T-helper 1 cell (primary cell): ENCODE measurements at places on chromosomes 7 and 10.

- no peak for DNase-seq
Measured at GRCh38 chr7:93359520-93360198, 127.5 kb downstream of the VPS50 start.

DNA sequence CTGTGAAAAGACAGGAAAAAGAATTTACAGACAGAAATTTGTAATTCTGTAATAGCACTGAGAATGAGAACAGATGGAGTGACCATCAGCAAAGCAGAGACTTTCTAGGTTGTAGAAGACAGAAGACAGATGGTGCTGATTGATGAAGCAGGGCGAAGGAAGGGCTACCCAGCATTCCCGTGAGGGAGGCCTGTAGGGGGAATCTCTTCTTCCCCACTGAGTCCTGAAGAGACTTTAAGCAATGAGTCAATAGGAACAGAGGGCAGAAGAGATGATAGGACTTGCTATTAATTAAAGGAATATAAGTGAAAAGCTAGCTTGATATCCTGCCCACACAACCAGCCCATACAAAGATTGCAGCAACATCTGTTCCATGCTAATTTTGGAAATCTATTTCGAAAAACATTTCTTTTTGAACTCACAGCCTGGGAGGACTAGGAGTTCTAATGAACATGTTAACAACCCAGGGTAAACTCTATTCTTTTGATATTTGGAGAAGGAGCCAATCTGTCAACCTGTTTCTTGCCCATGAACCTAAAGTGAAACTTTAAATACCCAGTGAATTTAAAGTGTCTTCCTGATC lies 44.1 kb downstream of the RALA start:
- DNase-seq = no peak

DNA sequence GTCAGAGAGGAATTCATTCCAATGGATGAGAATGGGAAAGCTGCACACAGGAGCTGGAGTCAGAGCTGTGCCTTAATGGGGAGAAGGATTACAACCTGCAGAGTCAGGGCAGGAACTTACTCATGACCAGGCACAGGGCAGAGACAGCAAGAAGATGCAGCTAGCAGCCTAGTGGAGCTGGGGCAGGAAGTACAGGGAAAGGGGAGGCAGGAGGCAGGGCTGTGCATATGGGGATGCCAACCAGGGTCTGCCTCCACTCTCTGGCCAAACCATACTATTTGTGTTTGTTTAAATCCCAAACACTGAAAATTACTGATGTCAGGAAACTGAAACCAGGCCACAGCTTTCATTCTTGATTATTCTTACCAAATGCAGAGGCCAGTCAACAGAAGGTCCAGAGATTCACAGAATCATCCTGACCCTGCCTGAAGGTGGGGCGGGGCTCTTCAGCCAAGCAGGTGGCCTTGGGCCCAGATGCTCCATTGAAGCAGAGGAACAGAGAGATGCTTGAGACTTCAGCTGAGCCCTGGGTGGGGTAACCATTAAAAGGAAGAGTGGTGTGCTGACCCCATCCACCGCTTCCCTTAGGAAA lies 461.9 kb downstream of the KCNMA1 start:
- no peak for DNase-seq

DNA sequence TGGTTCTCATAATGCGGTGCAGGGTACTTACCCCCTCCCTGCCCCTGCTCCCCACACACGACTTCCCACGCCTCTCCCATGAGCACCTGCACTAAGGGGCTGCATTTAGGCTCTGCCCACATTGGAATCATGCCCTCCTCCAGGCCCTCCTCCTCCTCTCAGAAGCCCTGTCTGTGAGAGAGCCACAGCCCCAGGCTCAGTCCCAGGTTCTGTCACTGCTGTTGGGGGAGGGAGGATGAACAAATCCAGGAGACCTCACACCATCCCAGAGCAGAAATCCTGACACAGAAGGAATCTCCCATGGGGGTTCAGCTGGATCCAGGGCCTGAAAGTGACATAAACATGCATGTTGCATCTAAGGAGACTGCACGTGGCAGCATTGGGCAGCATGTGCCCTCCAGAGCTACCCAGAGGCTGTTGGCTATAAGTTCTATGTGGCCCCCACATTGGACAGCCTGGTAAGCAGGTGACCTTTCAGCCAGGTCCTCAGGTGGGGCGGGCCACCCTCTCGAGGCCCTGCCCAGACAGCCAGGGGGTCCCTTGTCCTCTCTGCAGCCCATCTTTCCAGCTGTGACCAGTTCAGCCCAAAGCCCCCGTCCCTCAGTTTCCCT lies 1.6 kb upstream of the PILRA start:
- DNase-seq = no peak

DNA sequence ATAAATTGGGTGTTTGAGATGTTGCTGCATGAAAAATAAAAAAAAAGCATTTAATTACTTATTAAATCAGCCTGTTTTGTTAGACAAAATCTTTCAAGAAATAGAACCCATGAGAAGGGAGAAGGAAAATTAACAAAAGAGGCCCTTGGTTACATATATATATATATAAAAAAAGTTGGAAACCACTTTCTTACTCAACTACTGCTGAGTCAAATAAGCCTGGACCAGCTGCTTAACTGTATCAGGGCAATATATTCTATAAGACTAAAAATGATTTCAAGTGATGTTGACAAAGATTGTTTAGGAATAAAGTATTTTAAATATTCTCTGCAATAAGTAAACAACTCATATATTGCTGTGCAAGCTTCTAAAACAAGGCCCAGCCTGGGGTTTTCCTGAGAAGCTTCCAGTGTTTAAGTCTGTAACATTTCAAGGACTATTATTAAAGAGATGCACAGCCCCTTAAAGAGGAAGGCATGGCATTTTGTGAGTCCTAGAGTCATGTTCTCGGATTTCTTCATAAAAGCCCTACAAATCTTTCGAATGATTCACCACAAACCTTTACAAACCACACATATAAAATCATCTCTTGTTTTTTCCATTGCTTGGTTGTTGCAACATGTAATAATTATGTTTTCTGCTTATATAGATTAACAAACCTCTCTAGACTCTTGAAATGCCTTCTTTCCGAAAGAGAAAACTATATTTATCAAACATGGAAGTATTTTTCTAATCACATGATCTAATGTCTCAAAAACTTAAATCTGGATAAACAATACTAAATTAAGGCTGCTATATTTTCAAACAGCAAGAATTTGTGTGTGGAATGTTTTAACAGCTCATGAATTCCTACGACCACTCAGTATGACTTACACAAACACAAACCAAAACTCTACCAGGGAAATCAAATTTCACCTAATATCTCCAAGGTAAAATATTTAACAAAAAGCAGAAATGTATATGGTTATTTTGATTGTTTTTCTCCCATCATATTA lies 14.3 kb downstream of the JAZF1 start:
- DNase-seq = no peak

GRCh38 chr7:44377681-44378421 lies 52.5 kb upstream of the CAMK2B start:
- no peak for DNase-seq

- no peak for DNase-seq
Measured at GRCh38 chr10:59585046-59585700, 124.5 kb downstream of the SLC16A9 start.

GRCh38 chr7:123637203-123637602 lies 18.5 kb upstream of the LMOD2 start:
- DNase-seq = no peak

DNA sequence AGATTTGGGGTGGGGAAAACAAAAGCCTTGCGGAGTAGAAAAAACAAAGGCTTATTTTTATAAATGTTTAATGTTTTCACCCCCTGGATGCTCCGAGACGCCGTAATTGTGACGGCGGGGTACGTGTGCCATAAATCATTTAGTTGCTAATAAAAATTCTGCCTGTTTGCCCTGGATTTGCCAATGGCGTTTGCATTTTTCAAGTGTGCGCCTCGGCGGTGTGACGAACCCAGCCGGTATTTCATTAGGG lies 2.5 kb upstream of the TNRC18 start:
- DNase-seq = no peak

DNA sequence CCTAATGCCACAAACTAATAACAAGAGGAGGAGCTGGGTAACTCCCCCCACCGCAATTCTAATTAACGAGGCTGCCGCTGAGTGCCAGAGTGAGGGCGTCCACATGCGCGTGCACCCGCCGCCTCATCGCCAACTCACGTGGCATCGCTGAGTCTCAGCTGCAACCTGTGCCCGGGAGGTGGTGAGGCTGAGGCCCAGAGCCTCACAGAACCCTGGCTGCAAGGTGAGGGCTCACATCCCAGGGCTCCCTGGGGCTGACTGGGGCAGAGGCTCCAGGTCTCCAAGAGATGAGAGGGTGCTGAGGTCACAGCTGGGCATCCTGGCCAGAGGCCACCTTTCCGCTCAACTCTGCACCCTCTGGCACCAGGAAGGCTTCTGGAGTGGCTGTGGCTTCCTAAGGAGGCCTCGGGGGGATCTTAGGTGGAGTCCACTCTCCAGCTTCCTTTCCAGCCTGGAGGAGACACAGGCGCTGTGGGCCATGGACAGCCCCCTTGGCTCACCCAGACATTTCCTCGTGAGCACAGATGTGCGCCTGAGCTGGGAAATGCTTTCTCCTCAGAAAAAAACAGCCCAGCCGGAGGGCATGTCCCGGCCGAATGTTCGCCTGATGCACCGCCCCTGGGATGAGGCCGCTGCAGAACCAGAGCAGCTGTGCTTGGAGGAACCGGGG lies 242.6 kb downstream of the MAD1L1 start:
- DNase-seq = no peak

- no peak for DNase-seq
Measured at GRCh38 chr7:25989140-25989705, 162.8 kb upstream of the NFE2L3 start.

GRCh38 chr7:78111386-78111785 lies 312.8 kb downstream of the PHTF2 start:
- no peak for DNase-seq

DNA sequence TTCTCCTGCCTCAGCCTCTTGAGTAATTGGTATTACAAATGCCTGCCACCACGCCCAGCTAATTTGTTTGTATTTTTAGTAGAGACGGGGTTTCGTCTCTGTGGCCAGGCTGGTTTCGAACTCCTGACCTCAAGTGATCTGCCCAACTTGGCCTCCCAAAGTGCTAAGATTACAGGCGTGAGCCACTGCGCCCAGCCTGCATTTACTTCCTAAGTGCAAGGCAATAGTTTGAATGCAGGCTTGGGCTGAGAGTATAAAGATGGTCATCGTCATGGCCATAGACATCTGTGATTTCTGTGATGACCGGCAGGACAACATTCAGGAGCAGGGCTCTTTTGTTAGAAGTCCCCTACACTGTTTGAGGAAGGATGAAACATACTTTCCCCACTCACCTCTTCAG lies 393.9 kb upstream of the SHH start:
- no peak for DNase-seq

DNA sequence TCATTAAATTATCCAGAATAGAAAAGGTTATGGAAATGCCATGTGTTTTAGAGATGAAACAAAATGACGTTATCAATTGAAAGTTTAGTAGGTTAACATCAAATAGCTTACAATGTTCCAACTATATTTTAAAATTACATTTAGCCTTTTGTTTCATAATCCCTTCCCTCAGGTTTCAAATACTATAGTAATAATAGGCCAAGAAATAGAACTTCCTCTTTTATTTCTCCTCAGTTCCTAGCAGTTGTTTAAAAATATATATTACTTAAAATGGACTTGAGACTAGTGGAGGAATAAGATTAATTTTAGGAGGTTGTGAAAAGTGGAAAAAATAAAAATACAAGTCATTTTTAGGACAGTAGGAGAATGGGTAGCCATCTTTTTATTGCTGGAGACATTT lies 16.4 kb upstream of the PDSS1 start:
- no peak for DNase-seq

DNA sequence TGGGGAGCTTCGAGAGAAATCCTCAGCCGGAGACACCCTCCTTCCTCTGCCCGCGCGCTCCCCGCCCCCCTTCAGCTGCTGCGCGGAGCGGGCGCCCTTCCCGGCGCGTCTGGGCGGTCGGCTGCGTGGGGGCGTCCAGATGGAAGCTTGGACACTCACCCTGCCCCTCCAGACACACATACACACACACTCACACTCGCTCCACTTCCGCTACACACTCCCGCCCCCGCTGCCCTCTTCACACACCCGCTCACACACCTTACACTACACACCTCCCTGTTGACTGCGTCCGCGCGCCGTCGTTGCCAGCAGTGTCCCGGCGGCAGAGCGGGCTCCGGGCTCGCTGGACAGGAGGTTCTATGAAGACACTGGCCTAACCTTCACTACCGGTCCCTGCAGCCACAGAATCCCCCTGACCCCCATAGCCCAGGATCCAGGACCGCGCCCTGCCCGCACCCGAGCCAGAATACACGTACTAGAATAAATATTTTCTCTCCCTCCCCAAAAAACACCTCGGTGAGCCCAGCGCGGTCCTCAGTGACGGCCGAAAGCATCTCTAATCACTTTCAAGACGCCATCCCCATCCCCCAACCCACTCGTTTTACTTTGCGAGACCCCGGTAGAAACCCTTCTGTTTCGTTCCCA lies 1.1 kb upstream of the EGR2 start:
- DNase-seq = no peak

DNA sequence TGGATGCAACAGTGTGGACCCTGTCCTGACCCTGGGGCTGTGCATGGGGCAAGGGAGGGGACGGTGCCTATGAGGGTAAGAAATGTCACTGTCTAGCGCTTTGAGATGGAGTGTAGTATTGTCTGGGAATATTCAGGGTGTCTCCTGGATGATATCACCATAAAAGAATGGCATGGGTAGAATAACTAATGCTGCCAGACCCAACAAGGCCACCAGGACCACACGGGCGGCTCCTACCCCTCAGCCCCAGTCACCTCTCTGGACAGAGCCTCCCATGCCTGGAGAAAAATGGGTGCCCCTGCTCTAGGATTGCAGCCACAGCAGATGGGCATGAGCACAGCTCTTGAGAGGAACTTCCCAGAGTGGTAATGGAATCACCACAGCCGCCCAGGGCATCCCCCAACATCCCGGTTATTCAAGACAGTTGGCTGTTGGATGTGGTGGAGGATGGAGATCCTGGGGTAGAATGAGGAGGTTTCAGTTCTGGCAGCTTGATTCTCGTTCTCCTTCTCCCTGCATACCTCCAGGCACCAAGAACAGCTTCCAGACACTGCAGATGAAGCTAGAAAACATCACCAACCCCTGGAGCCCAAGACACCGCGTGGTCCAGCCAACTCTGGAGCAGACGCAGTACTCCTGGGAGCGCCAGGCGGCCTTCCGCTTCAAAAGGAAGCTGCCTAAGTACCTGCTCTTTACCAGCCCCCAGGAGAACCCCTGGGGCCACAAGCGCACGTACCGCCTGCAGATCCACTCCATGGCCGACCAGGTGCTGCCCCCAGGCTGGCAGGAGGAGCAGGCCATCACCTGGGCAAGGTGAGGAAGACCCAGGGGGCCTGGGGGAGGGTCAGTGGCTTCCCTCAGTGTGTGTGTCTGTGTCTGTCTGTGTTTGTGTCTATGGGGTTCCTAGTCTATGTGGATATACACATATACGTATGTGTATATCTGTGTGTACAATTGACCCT lies 6.2 kb downstream of the AOC1 start:
- no peak for DNase-seq

- DNase-seq = no peak
Measured at GRCh38 chr7:84811362-84811761, 375.5 kb downstream of the SEMA3D start.

DNA sequence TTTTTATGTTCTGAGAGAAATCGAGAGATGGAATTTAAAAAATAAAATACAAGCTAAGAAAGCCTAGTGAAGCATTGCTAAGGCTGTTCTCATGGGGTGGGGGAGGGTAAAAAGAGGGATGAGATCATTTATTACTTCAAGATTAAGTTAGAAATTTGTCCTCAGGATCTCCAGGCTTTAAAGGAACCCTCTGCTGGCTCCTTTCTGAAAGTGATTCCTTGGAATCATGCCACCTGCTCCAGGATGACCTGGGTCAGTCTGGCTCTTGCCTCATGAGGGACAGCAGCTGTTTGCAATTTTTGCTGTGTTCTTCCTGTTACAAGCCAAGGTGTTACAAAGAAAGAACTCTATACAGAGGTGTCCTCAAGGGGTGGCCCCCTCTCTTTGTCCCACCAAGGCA lies 69.8 kb downstream of the CDK1 start:
- DNase-seq = no peak
